ENCODE measurements at places on chromosomes 12 and 14. TPM values are rescaled to one million over a fixed set of nuclear protein-coding genes. Genes with fewer than 3 reads are reported as not detected.

DEGS2 gene
- total RNA-seq: not detected

GRCh38 chr14:96824283-96824682 lies 27.1 kb downstream of the VRK1 start:
- DNase-seq: no peak

- DNase-seq: no peak
These were observed 90.6 kb downstream of the CIT start for GRCh38 chr12:119786539-119786938.

DNA sequence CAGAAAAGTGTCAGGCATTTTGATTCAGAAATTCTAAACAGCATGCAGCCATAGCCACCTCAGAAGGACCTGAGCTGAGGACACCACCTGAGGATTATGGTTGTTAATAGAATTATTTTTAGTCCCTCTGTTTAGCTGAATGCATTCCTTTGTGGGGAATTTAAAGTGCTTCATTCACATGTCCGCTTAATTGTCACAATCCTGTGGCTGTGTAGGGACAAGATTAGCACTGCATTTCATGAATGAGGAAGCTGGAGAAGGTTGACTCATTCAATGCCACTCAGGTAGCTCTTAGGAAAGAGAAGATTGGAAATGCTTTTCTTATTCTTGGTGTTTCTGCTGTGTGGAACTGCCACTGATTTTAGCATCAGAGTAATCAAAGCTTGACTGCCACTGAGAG lies 42.0 kb upstream of the KRR1 start:
- no peak for DNase-seq

- peak; percentile 67 for DNase-seq
These were observed 556 bp downstream of the TIMM9 start for GRCh38 chr14:58426670-58427280.

GRCh38 chr14:50082784-50083466 lies 33.4 kb downstream of the VCPKMT start:
- no peak for DNase-seq
